ENCODE measurements at places on chromosomes 2 and 18.

- no peak for DNase-seq
Measured at GRCh38 chr2:71849111-71849510, 298.6 kb downstream of the CYP26B1 start.

DNA sequence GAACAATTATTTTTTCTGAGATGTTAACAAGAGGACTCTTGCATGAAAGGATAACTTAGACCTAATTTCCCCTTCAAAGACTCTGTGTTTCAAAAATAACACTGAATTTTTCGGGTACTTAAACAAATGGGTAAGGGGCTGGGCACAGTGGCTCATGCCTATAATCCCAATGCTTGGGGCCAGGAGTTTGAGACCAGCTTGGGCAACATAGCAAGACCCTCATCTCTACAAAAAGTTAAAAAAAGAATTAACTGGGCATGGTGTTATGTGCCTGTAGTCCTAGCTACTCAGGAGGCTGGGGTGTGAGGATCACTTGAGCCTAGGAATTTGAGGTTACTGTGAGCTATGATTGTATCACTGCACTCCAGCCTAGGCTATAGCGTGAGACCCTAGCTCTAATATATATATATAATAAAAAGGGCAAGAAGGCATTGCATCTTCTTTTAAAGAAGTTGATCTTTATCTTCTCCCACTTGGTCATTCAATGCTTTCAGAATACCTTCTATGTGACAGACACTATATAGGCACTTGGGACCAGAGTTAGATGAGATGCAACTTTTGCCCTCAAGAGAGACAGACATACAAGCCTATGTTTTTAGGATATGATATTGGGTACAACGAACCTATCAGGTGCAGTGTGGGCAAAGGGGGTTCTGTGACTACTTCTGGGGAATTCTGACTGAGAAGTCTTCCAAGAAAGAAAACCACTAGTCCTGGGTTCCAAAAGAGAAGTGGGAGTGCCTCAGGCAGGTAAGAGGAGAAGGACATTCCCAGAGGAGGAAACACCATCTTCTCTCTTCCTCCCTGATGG is 120.0 kb downstream of the MYCN start:
- no peak for DNase-seq

GRCh38 chr2:24121066-24121465 is 2.1 kb downstream of the PFN4 start:
- no peak for DNase-seq

DNA sequence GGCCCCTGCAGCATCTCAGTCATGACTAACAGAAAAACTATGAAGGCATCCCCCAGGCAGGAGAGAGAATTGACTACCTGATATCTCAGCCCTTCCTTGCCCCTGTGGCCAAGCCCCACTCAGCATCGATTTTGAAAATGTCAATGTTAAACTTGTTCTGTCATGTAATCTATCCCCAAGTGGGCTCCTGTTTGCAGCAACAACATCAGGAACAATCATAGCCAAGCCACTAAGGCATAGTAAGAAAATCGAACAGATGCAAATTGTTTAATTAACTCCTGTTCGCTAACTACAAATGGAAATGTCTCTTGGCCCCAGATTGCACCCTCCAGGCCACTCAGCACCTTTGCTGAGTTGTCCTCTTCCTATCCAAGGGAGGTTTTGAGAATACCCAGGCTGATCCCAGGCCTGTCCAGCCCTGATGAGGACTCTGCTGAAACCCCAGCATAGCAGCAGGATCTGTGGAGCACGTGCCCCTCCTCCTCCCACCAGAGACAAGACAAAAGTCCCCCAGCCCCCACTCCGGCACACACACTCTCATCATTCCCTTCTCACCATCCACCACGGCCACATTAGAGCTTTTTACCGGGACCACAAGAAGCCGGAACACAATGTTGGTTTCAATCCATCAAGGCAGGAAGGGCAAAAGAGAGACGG is 150.1 kb downstream of the TNS1 start:
- DNase-seq: no peak

GRCh38 chr2:88190808-88191721 is 20.9 kb downstream of the THNSL2 start:
- no peak for DNase-seq

GRCh38 chr2:157182204-157182709 is 75.2 kb upstream of the GALNT5 start:
- DNase-seq: no peak

GRCh38 chr2:85942346-85942957 is 53.7 kb upstream of the ST3GAL5 start:
- DNase-seq: no peak

DNA sequence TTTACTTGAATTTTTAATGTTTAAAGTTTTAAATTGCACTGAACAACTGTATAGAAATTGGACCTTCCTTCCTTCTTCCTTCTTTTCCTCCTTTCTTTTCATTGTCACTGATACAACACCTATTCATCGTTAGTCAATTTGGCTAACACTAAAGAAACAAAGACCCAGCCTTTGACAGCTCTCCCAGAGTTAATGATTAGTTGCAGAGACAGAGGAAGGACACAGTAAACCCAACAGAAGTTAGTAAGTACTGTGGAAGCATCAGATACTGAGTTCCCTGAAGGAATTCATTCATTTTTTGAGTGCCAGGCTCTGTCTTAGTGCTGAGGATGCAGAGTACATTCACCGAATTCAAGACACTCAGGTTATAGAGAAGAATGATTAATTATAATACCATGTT is 77.9 kb upstream of the RAB27B start:
- DNase-seq: no peak

DNA sequence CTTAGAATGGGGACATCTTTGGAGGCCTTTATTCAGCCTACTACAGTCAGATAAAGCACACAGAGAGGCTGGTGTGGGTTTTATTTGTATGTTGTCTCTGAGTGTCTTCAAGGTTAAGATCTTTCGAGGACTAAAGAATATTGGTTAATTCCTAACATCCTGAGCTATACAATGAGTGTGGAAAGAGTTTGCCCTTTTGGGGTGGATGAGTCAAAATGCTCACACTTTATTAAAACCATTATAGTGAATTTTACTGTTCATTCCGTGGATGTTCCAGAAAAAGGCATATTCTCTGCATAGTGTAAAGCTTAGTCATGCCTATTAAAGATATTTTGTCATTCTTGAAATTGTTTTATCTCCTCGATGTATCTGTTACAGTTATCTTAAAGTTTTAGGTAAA is 29.1 kb upstream of the SLC38A11 start:
- DNase-seq: no peak

GRCh38 chr2:120885321-120885720 is 149.7 kb downstream of the GLI2 start:
- DNase-seq: no peak

- DNase-seq: no peak
Measured at GRCh38 chr18:22167471-22168241, 1.7 kb upstream of the GATA6 start.

- DNase-seq: no peak
Measured at GRCh38 chr18:52979892-52980291, 639.9 kb downstream of the DCC start.

DNA sequence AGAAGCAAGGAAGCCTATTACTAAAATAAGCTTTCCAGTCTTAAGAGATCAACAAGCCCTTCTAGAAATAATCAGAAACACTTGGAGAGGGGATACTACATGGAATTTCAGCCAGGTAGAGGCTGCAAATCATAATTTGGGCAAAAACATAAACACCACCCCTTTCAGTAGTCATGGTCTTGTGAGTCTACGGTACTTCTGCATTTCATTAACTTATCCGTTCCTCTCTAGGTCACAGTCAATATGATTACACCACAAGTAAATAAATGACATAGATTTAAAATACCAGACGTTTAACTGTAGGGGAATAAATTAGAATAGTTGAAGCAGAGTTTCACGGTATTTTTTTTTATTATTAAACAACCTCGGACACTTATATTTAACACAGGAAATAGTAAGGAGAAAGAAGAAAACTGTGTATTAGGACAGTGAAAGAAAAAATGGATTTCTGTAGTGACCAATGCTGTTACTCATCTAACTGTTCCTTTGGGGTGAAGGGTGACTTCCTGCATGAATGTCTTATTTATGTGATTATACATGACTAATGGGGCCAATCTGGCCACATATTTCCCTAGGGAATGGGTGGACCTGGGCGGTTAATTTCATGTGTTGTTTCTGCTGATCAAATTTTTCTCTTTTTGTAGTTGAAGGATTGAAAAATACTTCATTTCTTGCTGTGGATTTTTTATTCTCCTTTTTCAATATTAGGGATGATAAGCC is 456.6 kb upstream of the UBE2E3 start:
- no peak for DNase-seq

DNA sequence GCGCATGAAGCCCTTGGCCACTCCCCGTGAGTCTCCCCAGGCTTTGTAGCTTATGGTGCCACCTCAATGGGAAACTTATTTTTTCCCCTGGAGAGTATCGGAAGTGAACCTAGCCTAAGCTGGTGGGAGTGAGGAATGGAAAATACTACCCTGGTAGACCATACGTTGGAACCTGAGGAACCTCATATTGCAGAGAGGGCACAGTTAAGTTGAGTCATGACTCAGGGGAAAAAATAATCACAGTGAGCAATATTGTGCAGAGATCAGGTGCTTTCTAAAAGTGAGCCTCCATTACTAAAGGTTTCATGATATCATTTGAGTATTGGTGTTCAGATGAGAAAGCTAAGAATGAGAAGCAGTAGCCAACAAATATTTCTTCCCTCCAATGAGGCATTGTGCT is 360.5 kb upstream of the NT5C1B start:
- no peak for DNase-seq

- no peak for DNase-seq
Measured at GRCh38 chr2:9397201-9397600, 26.1 kb downstream of the ITGB1BP1 start.

DNA sequence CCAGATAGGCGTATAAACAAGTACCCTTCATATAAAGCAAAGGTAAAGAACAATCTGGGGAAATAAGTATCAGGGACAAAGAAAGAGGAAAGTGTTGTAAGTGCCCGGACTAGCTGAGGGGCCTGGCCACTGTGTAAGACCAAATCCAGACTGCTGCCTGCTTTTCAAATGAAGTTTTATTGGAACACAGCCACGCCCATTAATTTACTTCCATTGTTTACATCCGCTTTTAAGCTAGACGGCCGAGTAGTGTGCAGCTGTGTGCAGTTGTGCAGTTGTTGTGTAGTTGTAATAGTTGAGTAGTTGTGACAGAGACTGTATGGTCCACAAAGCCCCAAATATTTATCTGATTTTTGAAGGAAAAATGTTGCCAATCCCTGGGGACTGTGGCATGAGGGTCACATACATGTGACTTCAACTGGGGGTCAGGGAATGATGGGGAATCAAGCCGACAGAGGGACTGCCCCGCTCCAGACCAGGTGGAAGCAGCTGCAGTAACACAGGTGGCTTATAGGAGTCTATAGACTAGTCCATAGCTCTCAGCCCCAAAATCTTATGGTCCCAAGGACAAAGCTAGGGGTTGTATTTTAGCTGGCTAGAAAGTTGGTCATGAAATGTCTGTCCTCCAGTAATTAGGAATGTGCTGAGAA is 30.0 kb downstream of the FHL2 start:
- no peak for DNase-seq

GRCh38 chr2:239312081-239312511 is 88.7 kb downstream of the HDAC4 start:
- no peak for DNase-seq

GRCh38 chr18:75173738-75174137 is 35.2 kb downstream of the PTGR3 start:
- DNase-seq: no peak

GRCh38 chr2:174090476-174090875 is 125.3 kb upstream of the SP3 start:
- DNase-seq: no peak

- DNase-seq: no peak
Measured at GRCh38 chr18:2244641-2245040, 326.7 kb downstream of the METTL4 start.

- no peak for DNase-seq
Measured at GRCh38 chr2:141517852-141518421, 612.9 kb downstream of the LRP1B start.
